ENCODE measurements at places on chromosomes 2 and 18. TPM values are rescaled to one million over a fixed set of nuclear protein-coding genes. Genes with fewer than 3 reads are reported as not detected.

CTLA4 gene
- total RNA-seq: not detected

ITGA4 gene
- total RNA-seq: 40.4 TPM

TUBB8B gene
- not detected for total RNA-seq

RSAD2 gene
- 1.6 TPM for total RNA-seq

LRRFIP1 gene
- total RNA-seq: 173 TPM

GRCh38 chr2:189500456-189501160 lies 59.3 kb downstream of the WDR75 start:
- H3K4me3 ChIP-seq: no peak overlapping the region
- no peaks in the 10 kb centered on the region for H3K27me3 ChIP-seq
- H3K36me3 ChIP-seq: no peaks in the 10 kb centered on the region
- no peak for DNase-seq

THOC1 gene
- total RNA-seq: 21.0 TPM

GRCh38 chr2:234966340-234966739 lies 14.5 kb downstream of the SH3BP4 start:
- no peak overlapping the region for H3K4me3 ChIP-seq
- H3K27me3 ChIP-seq: no peaks in the 10 kb centered on the region
- no peak for DNase-seq
- H3K4me1 ChIP-seq: peaks cover 59% of the 10 kb centered on the region
- H3K36me3 ChIP-seq: no peaks in the 10 kb centered on the region
- H3K27ac ChIP-seq: no peak overlapping the region

GRCh38 chr2:50181212-50181611 lies 850.7 kb downstream of the NRXN1 start:
- H3K27ac ChIP-seq: no peak overlapping the region
- H3K4me3 ChIP-seq: no peak overlapping the region
- H3K27me3 ChIP-seq: no peaks in the 10 kb centered on the region
- no peaks in the 10 kb centered on the region for H3K4me1 ChIP-seq
- no peaks in the 10 kb centered on the region for H3K36me3 ChIP-seq
- peak; percentile 1 for DNase-seq

- H3K27me3 ChIP-seq: no peaks in the 10 kb centered on the region
- no peaks in the 10 kb centered on the region for H3K36me3 ChIP-seq
- no peak for DNase-seq
Observed at GRCh38 chr18:38847326-38847725, 1281.7 kb upstream of the CELF4 start.

- DNase-seq: no peak
- H3K27ac ChIP-seq: no peak overlapping the region
- no peaks in the 10 kb centered on the region for H3K36me3 ChIP-seq
- no peaks in the 10 kb centered on the region for H3K4me1 ChIP-seq
Observed at GRCh38 chr2:193276560-193276959, 1081.8 kb upstream of the TMEFF2 start.

DNA sequence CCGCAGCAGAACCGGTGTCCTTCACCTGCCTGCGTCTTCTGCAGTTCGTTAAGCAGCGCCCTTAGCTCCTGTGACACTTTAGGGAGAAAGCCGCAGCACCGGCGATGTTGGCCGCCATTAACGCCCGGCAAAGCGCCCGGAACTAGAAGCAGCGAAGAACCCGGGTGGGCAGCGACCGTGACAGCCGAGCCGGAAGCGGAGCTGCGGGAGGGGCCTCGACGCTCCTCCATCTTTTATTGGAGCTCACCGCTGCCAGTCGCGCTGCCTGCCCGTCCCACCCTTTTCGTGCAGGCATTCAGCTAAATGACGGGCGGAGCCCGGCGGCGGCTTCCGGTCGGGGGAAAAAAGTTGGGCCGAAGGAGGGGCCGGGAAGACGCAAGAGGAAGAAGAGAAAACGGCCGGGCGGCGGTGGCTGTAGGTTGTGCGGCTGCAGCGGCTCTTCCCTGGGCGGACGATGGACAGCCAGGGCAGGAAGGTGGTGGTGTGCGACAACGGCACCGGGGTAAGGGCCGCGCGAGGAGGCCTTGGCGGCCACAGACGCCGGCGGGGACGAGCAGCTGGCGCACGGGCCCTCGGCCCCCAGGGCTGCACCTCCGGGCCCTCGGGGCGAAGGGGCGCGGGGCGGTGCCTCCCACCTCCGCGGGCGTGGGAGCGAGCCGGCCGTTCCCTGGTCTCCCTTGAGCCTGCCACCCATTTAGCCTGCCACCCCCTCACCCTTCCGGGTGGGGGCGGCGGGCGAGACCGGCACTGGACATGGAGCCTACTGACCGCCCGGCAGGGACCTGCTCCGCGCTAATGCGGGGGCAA lies at the start of gene ACTR2:
ACTR2 (plus strand) TSS at position 376 of the 807 bp plus-strand sequence; CDS start at position 455, 79 bp downstream.
- peak within 1 kb of the TSS; percentile 100 for H3K27ac ChIP-seq
- H3K27me3 ChIP-seq: no peaks in the 10 kb centered on the region
- H3K36me3 ChIP-seq: peaks cover 5% of the 10 kb centered on the region
- peak; percentile 99 for DNase-seq
- peak within 1 kb of the TSS; percentile 92 for H3K4me3 ChIP-seq

- H3K27me3 ChIP-seq: no peaks in the 10 kb centered on the region
- H3K4me1 ChIP-seq: peaks cover 38% of the 10 kb centered on the region
- H3K36me3 ChIP-seq: no peaks in the 10 kb centered on the region
Observed at GRCh38 chr2:23524261-23524706, 139.3 kb downstream of the KLHL29 start.

- H3K4me3 ChIP-seq: no peak overlapping the region
- no peaks in the 10 kb centered on the region for H3K36me3 ChIP-seq
- H3K27ac ChIP-seq: no peak overlapping the region
- H3K4me1 ChIP-seq: no peaks in the 10 kb centered on the region
- DNase-seq: peak; percentile 8
Observed at GRCh38 chr18:73462092-73462491, 594.3 kb upstream of the NETO1 start.

GRCh38 chr2:202023904-202024266 lies 9.8 kb upstream of the FZD7 start:
- H3K36me3 ChIP-seq: no peaks in the 10 kb centered on the region
- H3K4me1 ChIP-seq: peaks cover 17% of the 10 kb centered on the region
- H3K27me3 ChIP-seq: no peaks in the 10 kb centered on the region
- H3K4me3 ChIP-seq: no peak overlapping the region
- no peak overlapping the region for H3K27ac ChIP-seq
- no peak for DNase-seq

DNA sequence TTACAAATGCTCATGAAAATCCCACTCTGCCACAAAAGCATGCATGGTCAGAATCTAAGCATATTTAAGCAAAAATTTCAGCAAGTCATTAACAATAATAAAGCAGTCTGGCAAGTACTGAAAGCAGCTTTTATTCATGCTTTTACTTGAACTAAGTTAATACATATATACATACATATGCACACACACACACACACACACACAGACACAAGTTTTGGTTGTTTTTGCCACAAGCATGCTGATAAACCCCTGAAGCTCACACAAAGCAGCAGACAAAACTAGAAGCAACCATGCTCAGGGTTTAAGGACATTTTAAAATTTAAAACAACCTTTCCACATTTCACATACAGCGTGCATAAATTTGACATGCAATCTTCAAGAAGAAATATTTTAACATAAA lies 819.1 kb upstream of the FSHR start:
- DNase-seq: no peak
- H3K4me3 ChIP-seq: no peak overlapping the region
- peaks cover 12% of the 10 kb centered on the region for H3K4me1 ChIP-seq
- no peaks in the 10 kb centered on the region for H3K36me3 ChIP-seq
- H3K27ac ChIP-seq: no peak overlapping the region

SESTD1 gene
- 57.1 TPM for total RNA-seq

MPP4 gene
- total RNA-seq: not detected

TSN gene
- total RNA-seq: 18.7 TPM
